Activated CD8-positive, alpha-beta T cell treated with anti-CD3 and anti-CD28 coated beads, Interleukin-2, amount 10 ng/mL, durations not matched to agents 7 days and 5 days (primary cell): ENCODE measurements at places on chromosomes 2 and 18. TPM values are rescaled to one million over a fixed set of nuclear protein-coding genes. Genes with fewer than 3 reads are reported as not detected.

Gene TEKT4
- not detected for total RNA-seq

Gene SPAG16
- 12.5 TPM for total RNA-seq

Gene DYSF
- total RNA-seq, result 4.7 TPM

Gene SH3RF3
- not detected for total RNA-seq

Gene GALNT3
- total RNA-seq, result 5.8 TPM

Gene VWC2L
- total RNA-seq, result not detected
